Stimulated activated CD8-positive, alpha-beta memory T cell treated with anti-CD3 and anti-CD28 coated beads, Interleukin-4, amount 100 ng/mL, for 1 hour (primary cell): ENCODE measurements at places on chromosomes 4 and X.

DNA sequence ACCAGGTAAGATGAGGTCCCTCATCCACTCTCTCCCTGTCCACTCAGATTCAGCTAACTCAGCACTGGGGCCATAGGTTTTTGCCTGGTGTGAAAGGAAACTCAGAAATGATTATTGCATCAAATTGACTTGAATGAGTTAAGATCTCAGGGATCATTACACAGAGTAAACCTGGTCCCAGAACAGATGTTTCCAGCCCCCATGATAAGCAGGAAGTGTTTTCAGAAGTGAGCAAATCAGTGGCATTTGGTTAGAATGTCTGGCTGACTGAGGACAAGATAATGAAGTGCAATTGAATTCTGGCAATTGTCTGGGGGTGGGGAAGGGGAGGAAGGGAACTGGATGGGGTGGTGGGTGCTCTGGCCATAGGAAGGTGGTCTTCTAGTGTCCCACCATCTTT, 108.0 kb downstream of the CHIC2 start:
- DNase-seq: no peak

GRCh38 chrX:31747411-31747810, 675.6 kb upstream of the FTHL17 start:
- no peak for DNase-seq

DNA sequence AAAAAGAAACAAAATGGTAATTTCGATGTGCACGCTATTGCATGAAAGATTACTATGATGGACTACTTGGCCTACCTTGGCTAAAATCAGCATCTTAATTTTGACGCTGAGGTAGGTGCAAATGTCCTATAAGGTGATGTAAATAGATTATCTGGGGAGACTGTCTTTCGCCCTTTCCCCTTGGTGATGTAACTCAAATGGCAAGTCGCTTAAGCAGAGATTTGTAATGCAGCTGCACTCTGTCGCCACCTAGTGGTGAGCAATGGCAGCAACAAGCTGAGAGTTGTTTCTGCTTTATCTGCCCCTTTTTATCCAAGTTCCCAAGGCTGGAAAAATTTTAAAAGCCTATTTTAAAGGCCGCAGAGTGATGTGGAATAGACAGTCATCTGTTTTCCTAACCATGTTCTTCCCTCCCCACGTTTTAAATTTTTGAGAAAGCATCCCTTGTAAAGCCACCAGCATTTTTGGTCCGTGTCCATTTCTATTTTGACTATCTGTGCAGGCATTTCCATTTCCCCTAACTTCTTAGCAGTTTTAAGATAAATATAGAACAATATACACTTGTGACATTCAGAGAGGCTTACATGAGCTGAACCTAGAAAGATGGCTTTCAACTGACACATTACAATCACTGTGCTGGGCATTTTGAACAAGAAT, 62.4 kb upstream of the PDLIM3 start:
- DNase-seq: peak; percentile 50

- no peak for DNase-seq
These were observed 18.4 kb upstream of the CTSO start for GRCh38 chr4:155972098-155972497.

GRCh38 chrX:35858361-35858760, 60.2 kb downstream of the MAGEB16 start:
- DNase-seq: no peak
